ENCODE measurements at places on chromosomes 12 and 14.

DNA sequence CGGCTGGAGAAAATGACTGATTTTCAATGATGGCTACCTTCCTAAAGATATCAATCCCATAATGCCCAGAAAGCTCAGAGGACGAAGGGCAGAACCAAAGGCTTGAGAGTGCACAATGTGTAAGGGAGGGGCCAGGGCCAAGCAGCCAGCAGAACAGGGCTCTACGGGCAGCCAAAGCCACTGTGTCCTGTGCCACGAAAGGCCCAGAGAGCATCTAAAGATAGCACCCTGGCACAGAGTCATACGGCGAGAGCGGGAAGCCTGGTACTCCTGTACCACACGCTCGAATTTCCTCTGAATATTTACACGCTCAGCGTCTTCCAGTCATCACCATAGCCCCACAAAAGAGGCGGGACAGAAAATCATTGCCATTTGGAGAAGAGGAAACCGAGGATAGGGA lies 39.5 kb downstream of the PRMT8 start:
- DNase-seq = no peak

GRCh38 chr12:49524660-49525324 lies 14.0 kb upstream of the KCNH3 start:
- DNase-seq = no peak

- no peak for DNase-seq
Observed at GRCh38 chr14:34177466-34177865, 226.6 kb upstream of the EGLN3 start.

- DNase-seq = no peak
Observed at GRCh38 chr12:25740617-25741016, 187.5 kb upstream of the LMNTD1 start.

GRCh38 chr12:51391283-51392123 lies at the start of gene GALNT6:
GALNT6 (minus strand) TSS chr12:51391406; CDS start chr12:51379781, 11,625 bp downstream.
- peak; percentile 70 for DNase-seq
